Right ventricle myocardium superior (tissue), 1 donor: ENCODE measurements at places on chromosomes 3 and 15. TPM values are rescaled to one million over a fixed set of nuclear protein-coding genes. Genes with fewer than 3 reads are reported as not detected.

GRCh38 chr15:74036271-74037170, 42.0 kb downstream of the PML start:
- peak; percentile 69 for DNase-seq

Gene OR4F6
- total RNA-seq, result not detected

Gene SPINK8
- total RNA-seq, result not detected

Gene OCA2
- total RNA-seq, result 0.16 TPM
